ENCODE measurements at places on chromosomes 6 and 20. TPM values are rescaled to one million over a fixed set of nuclear protein-coding genes. Genes with fewer than 3 reads are reported as not detected.

GRCh38 chr6:143543435-143543834, 31.9 kb upstream of the FUCA2 start:
- DNase-seq: no peak

Gene MTFR2
- 1.6 TPM for total RNA-seq

Gene ZNF311
- 3.2 TPM for total RNA-seq

- no peak for DNase-seq
Measured at GRCh38 chr6:6178795-6179194, 141.7 kb downstream of the F13A1 start.

DNA sequence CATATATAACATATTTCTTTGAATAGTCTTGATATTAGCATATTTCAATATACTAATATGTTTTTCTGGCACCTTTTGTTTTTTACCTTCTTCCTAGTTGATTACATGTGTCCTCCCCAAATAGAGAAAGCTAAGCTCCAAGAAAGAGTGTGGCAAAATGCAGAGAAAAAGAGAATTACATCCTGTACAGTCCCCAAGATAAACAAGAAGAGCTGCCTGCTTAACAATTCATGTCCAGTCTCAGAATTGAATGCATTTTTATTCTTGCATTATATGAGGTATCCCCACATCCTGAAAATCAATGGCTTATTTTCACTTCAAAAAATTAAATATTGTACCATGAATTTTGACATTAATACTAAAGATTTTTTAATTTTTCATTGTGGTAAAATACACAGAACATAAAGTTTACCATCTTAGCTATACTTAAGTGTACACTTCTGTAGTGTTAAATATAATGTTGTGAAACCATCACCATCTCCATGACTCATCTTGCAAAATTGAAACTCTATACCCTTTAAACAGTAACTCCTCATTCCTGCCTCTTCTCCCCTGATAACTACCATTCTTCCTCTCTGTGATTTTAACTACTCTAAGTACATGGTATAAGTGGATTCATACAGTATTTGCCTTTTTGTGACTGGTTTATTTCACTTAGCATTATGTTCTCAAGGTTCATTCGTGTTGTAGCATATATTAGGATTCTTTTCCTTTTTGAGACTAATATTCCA, 490.3 kb downstream of the COL12A1 start:
- no peak for DNase-seq

- DNase-seq: no peak
Measured at GRCh38 chr6:53539561-53539960, 5.3 kb downstream of the GCLC start.

Gene LST1
- 4.2 TPM for total RNA-seq

- DNase-seq: no peak
Measured at GRCh38 chr6:16238057-16238962, at the start of gene GMPR. Gene GMPR, plus strand, starts transcription at chr6:16238587. Its CDS starts 107 bp downstream, at chr6:16238694.

DNA sequence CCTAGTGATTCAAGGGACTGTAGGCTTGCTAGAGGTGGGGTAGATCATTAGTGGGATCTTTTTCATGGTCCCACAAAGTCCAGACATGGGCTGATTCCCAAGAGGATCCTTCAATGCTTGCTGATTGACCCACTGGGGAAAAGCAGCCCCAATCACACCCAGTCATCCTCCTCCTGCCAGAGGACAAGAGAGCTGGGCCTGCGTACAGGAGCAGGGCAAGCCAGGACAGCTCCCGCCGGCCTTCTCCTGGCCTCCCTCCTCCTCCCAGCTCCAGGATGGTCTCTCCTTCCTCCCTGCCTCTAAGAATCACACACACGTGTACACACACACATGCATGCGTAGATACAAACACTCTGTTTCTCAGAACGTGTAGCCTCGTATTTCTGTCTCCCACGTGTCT, 27.0 kb downstream of the KCNK15 start:
- DNase-seq: no peak

Gene PCK1
- 0.79 TPM for total RNA-seq

DNA sequence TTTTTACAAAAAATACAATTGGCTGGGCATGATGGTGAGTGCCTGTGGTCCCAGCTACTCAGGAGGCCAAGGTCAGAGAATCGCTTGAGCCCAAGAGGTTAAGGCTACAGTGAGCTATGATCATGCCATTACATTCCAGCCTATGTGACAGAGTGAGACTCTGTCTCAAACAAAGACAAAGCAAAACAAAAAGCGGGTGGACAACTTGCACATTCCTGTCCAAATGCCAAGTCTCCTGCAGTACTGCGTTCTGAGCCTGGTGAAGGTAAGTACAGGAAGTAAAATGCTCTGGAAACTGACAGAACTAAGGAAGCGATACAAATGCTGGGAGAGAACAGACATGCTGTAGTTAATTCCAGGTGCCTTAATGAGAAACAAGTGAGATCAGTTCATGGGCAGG, 20.4 kb upstream of the TMEM242 start:
- no peak for DNase-seq
